Testis (tissue), 5 donors: ENCODE measurements at places on chromosomes 4 and X. TPM values are rescaled to one million over a fixed set of nuclear protein-coding genes. Genes with fewer than 3 reads are reported as not detected.

Gene HTATSF1
- total RNA-seq, result 115 TPM

DNA sequence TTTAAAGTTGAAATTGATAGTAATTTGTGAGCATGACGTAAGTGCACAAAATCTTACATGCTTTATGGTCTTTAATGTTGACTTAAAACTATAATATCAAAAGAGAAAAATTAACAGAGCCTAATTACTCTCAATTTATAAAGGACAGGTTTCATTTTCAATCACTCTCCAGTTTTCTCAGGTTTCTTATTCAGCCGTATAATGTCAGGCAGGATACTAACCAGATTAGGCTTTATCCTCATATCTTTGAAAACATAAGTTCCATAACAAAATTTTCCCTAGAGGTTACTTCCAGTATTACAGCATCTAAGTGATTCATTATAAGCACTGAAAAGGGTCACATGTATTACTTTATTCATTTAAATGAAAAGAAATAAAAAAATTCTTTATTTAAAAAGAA is 492.1 kb downstream of the PACRGL start:
- no peak overlapping the region for H3K27ac ChIP-seq
- no peaks in the 10 kb centered on the region for H3K4me1 ChIP-seq
- no peak for DNase-seq
- no peak overlapping the region for H3K4me3 ChIP-seq
- no peaks in the 10 kb centered on the region for H3K27me3 ChIP-seq
- no peaks in the 10 kb centered on the region for H3K36me3 ChIP-seq

Gene NPY1R
- 2.4 TPM for total RNA-seq

DNA sequence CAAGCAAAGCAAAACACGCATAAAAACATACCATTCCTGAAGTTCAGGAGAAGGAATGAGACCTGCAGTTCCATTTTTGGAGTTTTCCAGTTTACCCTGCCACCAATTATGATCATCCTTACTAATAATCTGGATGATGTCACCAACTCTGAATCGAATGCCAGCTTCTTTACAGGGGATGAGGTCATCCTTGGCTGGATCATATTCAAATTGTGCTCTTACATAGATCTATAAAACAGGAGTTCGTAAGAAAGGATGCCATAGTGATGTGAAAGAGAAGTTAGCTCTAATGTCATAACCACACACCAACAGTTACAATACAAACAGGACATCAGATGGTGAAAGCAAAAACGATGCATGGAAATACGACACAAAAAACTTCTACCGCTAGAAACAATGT is 106.5 kb downstream of the NYX start:
- DNase-seq, result no peak
- no peak overlapping the region for H3K4me3 ChIP-seq
- H3K36me3 ChIP-seq, result no peaks in the 10 kb centered on the region
- no peaks in the 10 kb centered on the region for H3K4me1 ChIP-seq
- no peak overlapping the region for H3K27ac ChIP-seq

Gene ANK2
- total RNA-seq, result 28.6 TPM

Gene GUCY1A1
- total RNA-seq, result 4.6 TPM

Gene CMC4
- total RNA-seq, result 29.8 TPM

Gene TRIM61
- 4.5 TPM for total RNA-seq

Gene NWD2
- total RNA-seq, result 0.50 TPM

DNA sequence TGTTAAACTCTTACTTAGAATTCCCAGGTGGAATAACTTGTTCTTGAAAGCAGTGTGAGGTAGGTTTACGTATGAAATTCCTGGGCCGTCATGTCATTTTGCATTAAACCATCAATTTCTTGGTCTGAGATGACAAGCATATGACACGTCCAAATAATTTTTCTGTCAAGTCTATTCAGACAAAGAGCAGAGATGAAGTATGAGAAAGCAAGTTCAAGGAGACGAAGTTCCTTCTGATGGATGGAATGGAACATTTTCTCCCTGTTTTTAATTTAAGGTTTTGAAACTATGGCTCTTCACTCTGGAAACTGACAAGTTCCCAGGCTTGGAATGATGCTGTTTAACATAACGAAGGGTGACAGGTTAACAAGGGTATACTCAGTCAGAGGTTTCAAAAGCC is 252.8 kb upstream of the SFRP2 start:
- no peak overlapping the region for H3K27ac ChIP-seq
- DNase-seq, result no peak
- H3K36me3 ChIP-seq, result no peaks in the 10 kb centered on the region
- no peaks in the 10 kb centered on the region for H3K4me1 ChIP-seq
- no peaks in the 10 kb centered on the region for H3K27me3 ChIP-seq
- H3K4me3 ChIP-seq, result no peak overlapping the region
